GM23248 (cell line): ENCODE measurements at places on chromosomes 1 and 21. TPM values are rescaled to one million over a fixed set of nuclear protein-coding genes. Genes with fewer than 3 reads are reported as not detected.

IQGAP3 gene
- 12.5 and 14.7 TPM in 2 replicates for total RNA-seq

ELF3 gene
- under 0.01 TPM in 1 of 2 replicates, not detected in the other for total RNA-seq

- DNase-seq: no peak
Measured at GRCh38 chr1:100575406-100575805, 37.5 kb downstream of the GPR88 start.

DNA sequence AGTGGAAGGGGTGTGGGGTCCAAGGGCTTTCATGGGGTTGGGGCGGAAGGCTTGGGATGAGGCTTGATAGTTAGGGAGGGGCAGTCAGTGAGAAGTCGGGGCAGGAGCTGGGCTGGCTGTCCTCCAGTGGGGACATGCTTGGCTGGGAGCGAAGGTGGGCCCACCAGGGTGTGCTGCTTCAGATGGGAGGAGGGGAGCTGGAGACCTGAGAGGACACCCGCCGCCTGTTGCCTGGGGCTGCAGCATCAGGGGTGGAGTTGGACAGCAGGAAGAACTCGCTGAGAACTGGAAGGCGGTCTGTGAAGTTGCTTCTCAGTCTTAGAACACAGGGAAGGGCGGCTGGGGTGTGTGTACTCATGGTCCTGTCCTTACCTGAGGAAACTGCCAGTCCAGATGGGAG is 1.6 kb downstream of the THEM5 start:
- no peak for DNase-seq

VAMP4 gene
- total RNA-seq: 7.3 and 11.3 TPM in 2 replicates

MEX3A gene
- total RNA-seq: 0.13 and 0.22 TPM in 2 replicates

- DNase-seq: no peak
Measured at GRCh38 chr1:52670604-52671003, 27.5 kb downstream of the COA7 start.

DNA sequence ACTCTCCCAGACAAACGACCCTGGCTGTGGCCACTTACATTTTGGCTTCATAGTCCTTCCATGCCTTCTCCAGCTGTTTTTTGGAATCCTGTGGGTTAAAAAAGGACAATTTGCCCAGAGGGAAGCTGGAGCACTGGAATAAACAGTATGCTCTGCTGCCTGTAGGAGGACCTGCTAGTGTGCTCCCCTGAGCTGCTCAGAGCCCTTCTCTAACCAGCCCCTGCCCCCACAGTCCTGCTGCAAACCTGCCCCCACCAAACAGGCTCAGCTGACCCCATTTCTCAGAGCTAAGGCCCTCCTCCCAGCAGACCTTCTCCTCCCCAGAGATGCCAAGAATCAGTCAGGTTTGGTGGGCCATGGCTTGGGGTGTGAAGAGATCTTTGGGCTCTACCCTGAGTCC is 26.9 kb upstream of the TCEA3 start:
- peak; percentile 35 for DNase-seq

NECTIN4 gene
- total RNA-seq: 0.54 TPM in 1 of 2 replicates, not detected in the other

PAPPA2 gene
- 7.0 and 8.1 TPM in 2 replicates for total RNA-seq

GRCh38 chr21:44935533-44935927 is 4.3 kb upstream of the SLX9 start:
- no peak for DNase-seq

ADORA3 gene
- total RNA-seq: not detected in 2 replicates

GRHL3 gene
- not detected in 2 replicates for total RNA-seq

DNA sequence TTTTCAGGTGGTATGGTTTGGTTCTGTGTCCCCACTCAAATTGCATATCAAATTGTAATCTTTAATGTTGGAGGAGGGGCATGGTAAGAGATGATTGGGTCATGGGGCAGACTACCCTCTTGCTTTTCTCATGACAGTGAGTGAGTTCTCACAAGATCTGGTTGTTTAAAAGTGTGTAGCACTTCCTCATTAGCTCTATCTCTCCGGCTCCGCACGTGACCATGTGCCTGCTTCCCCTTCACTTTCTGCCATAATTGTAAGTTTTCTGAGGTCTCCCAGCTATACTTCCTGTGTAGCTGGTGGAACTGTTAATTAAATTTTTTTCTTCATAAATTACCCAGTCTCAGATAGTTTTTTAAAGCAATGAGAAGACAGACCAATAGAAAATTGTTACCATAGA is 843.2 kb downstream of the AMY1C start:
- no peak for DNase-seq

C1orf94 gene
- total RNA-seq: not detected in 2 replicates

DNA sequence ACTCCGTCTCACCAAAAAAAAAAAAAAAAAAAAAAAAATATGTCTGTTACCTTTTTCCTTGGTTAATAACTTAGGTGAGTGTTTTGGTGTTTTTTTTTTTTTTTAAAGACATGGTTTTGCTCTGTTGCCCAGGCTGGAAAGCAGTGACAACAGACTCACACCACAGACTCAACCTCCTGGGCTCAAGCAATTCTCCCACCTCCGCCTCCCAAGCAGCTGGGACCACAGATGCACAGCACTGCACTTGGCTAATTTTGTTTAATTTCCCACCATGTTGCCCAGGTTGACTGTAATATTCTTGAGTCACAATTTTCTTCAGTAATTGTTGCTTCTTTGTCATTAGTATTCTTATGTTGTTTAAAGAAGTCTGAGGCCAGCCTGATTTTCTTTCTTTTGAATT is 149.2 kb upstream of the SYT6 start:
- no peak for DNase-seq

- DNase-seq: no peak
Measured at GRCh38 chr1:37305841-37306240, 168.5 kb upstream of the ZC3H12A start.

DNA sequence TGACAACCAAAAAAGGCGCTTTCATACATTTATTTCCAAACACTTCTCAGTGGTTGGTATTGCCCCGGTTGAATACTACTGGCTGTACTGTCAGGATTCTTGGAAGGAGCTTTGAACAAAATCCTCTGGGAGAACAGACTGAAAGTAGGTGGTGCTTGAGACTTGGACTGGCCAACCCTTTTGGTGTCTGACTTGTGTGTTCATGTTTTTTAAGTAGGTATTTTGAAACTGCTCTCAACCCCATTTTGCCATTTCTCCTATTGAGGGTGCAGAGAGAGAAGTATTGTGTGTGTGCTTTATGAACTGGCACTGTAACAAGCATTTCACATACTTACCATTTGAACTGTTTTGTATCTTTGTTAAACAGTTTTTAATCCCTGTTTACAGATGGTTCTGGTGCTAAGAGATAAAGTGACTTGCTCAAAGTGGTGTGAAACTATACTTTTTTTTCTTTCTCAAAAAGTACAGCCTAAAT is 21.2 kb downstream of the ARID1A start:
- DNase-seq: peak; percentile 41
